Fibroblast of pulmonary artery (primary cell): ENCODE measurements at places on chromosomes 11 and 22.
A peak's percentile ranks its signal among the peaks of the same experiment; 100 is the strongest.

GRCh38 chr11:69382131-69383128, 88.5 kb downstream of the MYEOV start:
- peak; percentile 24 for DNase-seq

- DNase-seq, result no peak
These were observed 14.5 kb downstream of the RPS3 start for GRCh38 chr11:75413864-75414263.

- DNase-seq, result no peak
These were observed 12.2 kb downstream of the ANKRD42 start for GRCh38 chr11:83205608-83206185.

DNA sequence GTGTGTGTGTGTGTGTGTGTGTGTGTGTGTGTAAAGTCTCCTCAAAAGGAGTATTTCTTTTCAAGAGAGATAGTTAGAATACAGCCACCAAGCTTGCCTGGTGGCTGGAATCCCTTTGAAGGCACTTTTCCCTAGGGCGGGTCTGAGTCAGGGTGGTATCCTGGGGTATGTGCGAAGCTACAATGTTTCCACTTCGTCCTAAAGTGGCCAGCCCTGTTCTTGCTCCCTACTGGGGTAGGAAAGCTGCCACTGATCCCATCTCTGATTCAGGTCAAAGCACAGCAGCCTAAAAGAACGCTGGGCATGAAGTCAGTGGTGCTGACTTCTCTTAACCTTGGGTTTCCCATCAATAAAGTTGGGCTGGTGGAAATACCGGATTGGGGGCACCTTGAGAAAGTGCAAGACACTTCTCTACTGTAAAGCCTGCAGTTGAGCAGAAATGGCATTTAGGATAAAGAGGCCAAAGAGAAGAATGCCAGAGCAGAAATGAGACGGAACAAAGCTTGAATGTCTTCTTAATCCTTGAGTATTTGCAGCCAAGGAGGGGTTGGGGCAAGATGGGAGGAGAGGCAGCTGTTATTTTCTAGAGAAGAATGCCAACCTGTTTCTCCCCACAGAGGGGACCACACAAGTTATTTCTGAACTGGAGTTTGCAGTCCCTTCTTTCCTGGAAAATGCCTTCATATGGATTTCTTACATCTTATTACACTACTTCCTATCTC, 35.3 kb downstream of the ZNRF3 start:
- no peak for DNase-seq

DNA sequence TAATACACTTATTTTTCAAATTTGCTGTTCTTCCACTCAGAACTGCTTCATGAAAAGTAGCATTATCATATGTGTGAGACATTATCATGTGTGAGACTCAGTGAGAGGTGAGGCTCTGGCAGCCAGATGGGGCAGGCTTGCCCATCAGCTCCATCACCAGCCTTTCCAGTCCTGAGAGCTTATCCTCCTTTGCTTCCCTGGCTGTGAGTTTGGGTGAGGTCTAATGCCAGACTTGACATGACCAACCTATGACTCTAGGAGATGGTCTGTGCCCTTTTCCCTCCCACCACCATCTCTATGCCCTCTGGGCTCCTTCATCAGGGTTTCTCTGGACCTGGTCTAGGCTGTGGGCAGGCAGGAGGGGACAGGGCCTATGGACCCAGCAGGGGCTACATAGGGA, 145.0 kb downstream of the KIRREL3 start:
- no peak for DNase-seq

GRCh38 chr11:32118025-32118974, 27.4 kb downstream of the RCN1 start:
- DNase-seq, result peak; percentile 73

GRCh38 chr11:2518983-2519340, 74.2 kb downstream of the KCNQ1 start:
- no peak for DNase-seq

- no peak for DNase-seq
These were observed 21.4 kb upstream of the SOX6 start for GRCh38 chr11:16377746-16378145.

DNA sequence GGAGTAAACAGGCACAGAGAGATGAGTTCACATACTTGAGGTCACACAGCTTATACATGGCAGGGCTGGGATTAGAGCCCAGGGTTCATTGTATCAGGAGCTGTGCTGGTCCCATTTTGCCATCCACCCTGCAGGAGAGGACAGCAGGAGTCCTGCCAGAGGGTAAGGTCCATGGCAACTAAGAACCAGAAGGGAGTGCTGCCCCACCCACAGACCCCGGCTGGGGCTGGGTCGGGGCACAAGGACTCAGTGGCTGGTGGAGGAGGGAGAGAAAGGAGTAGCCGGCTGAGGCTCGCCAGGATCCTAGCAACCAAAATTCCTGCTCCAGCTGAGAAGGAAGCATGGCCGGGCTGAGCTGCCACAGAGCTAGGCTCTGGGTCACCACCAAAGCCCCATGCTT, 25.9 kb upstream of the TP53I11 start:
- DNase-seq, result no peak

- DNase-seq, result no peak
These were observed at the start of gene TMPRSS6 for GRCh38 chr22:37109242-37109917. TMPRSS6 (minus strand) TSS chr22:37109713; CDS start chr22:37103417, 6,296 bp downstream.

GRCh38 chr11:37500425-37500824, 902.4 kb upstream of the RAG2 start:
- DNase-seq, result no peak

- peak; percentile 37 for DNase-seq
These were observed 9.0 kb upstream of the MICAL3 start for GRCh38 chr22:18033204-18033998.

- DNase-seq, result no peak
These were observed 159.3 kb downstream of the CASP12 start for GRCh38 chr11:104738918-104739317.

GRCh38 chr11:75279273-75279672, 38.7 kb downstream of the TPBGL start:
- DNase-seq, result no peak

DNA sequence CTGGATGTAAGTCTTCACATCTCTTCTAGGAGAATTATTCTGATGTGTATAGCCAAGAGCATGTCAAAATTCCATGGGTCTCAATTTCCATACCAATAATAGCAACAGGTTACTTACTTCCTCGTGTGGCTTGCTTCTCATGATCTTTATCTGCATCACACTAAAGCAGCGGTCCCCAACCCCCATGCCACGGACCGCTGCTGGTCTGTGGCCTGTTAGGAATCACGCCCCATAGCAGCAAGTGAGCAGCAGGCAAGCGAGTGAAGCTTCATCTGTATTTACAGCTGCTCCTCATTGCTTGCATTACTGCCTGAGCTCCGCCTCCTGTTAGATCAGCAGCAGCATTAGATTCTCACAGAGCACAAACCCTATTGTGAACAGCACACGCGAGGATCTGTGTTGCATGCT, 28.9 kb upstream of the SLC25A1 start:
- no peak for DNase-seq

DNA sequence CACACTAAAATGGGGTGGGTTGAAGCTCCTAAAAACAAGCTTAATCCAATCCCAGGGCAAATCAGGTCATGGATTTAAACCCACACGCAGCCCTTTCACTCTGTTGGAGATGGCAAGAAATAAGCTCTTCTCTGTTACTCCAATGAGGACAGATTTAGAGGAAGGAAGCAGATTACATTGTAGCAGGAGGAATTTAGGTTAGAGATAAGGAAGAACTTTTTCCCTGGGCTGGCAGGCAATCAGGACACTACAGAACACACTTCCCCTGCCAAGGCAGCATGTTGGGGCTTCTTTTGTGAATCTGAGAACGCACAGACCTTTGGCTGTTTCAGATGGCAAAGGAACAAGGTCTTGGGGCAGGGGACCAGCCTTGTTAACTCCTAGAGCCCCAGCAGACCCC, 46.2 kb downstream of the C11orf58 start:
- DNase-seq, result peak; percentile 27

- peak; percentile 76 for DNase-seq
These were observed 328.1 kb upstream of the MPPED2 start for GRCh38 chr11:30914143-30914762.

DNA sequence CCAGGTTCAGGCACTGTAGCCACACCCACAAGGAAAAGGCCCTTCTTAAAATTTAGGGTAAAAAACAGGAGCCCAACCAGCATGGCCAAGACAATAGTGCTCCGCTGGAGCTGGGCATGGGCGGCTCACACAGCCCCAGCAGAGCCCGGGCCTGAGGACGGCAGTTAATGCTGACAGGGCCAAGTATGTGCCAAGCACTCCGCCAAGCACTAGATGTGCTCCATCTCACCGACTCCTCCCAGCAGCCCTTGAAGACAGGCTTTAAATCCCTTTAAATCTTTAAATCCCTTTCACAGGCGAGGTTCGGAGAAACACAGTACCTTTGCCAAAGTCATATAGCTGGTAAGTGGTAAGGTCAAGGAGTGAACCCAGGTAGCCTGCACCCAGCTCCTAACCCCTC, 4.8 kb downstream of the ARFGAP2 start:
- DNase-seq, result no peak

DNA sequence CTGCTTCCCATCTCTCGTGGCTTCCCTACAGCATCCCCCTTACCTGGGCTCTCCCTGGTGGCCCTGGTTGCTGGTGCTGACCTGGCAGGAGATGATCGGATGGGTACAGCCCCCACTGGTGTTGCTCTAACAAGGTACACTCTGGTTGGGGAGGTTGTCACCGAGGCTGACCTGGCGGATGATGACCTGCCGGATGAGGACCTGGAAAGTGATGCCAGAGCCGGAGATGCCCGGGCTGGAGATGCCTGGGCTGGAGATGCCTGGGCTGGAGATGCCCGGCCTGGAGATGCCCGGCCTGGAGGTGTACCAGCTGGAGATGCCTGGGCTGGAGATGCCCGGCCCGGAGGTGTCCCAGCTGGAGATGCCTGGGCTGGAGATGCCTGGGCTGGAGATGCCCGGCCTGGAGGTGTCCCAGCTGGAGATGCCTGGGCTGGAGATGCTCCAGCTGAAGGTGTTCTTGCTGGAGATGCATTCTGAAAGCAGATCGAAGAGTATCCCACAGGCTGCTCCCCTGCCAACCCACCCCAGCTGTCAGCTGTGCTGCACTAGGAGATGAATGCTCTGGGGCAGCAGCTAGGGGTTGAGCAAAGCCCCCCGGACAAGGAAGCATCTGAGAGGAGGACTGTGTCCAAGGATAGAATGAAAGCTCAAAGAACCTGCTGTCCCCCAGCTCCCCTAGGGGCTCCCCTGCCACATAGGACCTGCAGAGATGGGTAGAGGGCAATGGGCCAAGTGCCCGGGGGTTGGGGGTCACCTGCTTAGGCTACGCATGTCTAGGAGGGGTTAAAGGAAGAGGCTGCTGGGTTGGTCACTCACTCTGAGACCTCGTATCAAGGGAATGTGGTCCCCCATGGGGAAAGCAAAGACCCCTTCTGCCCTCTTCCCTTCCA, 10.6 kb downstream of the TMPRSS13 start:
- DNase-seq, result no peak

DNA sequence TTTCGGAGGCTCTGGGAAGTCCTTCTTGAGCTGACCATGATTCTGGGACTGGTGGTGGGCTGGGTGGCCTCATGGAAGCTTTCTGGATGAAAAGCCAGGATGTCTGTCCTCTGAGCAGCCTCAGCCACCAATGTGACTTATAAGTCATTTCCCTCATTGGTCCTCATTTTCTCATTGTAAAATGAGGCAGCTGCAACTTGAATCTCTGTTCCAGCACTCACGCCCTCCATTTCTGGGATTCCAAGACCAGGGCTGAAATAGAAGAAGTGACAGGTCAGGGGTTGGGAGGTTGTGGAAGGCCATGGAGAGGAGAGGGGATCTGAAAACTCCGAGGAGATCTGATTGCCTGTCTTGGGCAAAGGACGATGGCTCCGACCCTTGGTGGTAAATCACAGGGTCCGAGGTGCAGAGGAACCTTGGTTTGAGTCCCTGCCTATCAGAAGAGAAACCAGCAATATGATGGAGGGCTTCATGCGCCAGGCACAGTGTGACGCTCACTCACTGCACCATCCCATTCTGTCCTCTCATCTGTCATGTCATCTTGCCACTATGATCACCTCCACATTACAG, 38.3 kb downstream of the TSPAN18 start:
- DNase-seq, result no peak

DNA sequence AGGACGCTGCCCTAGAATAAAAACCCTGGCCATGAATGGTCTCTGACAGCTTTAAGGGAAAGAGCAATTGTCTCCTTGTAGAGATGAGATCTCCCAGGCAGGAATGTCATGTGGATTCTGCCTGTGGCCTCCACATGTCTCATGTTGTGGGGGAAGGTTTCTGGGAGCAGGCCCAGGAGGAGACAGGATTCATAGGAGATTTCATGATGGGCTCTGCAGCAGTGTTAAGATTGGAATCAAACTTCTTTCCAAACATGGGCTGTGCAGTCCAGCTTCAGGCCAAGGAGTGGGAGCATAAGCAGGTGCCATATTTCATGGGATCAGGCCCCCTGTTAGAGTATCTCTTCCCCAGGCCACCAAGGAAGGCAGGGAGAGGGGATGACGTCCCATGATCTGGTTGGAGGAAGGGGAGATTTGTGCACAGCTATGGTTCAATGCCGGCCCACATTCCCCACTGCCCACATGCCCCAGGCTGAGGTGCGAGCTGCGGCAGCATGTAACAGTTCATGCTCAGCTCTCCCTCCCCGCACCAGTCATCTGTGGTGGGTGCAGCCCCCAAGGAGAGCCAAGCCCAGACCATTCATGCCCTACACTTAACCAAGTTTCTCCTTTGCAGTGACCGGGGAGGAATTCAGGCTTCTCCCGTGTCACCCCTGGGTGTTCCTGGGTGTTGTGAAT, 42.5 kb downstream of the LMO1 start:
- no peak for DNase-seq

- peak; percentile 27 for DNase-seq
These were observed 539 bp downstream of the EIF4ENIF1 start for GRCh38 chr22:31488988-31489617.

- no peak for DNase-seq
These were observed 95.4 kb downstream of the NXPE2 start for GRCh38 chr11:114773541-114774338.

GRCh38 chr11:44573333-44573732, 7.9 kb downstream of the CD82 start:
- no peak for DNase-seq

DNA sequence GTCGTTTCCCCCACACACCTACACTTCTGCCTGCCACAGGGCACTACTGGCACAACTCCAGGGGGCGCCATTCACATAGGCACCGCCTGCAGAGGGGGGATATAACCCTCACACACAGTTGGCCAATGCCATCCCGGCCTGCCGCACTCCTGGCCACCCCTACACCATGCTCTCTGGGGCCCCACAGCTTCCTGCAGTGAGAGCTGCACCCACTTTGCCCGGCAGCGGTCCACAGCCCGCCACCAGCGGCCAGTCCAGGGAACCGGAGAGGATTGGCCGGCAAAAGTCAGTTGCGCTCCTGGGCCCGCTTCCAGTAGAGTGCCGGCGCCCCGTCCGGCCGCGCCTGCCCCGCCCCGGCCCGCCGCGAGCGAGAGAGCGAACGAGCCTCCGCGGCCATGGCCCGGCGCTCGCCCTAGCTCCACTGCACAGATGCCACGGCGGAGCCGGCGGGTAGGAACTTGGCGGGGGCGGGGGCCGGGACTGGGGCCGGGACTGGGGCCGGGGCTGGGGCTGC, 25.6 kb upstream of the SUSD2 start:
- DNase-seq, result peak; percentile 68

GRCh38 chr22:23250056-23250784, 69.9 kb downstream of the BCR start:
- no peak for DNase-seq

GRCh38 chr22:47632701-47633100, 870.3 kb downstream of the TBC1D22A start:
- DNase-seq, result no peak

- DNase-seq, result no peak
These were observed 13.9 kb downstream of the LRRC32 start for GRCh38 chr11:76656571-76657081.

- no peak for DNase-seq
These were observed 14.1 kb downstream of the PIK3IP1 start for GRCh38 chr22:31278151-31278621.

GRCh38 chr22:29302681-29303465, 3.6 kb upstream of the GAS2L1 start:
- DNase-seq, result no peak
